NCI-H774 (cell line): ENCODE measurements at places on chromosomes 13 and 19.
A peak's percentile ranks its signal among the peaks of the same experiment; 100 is the strongest.

GRCh38 chr19:3606690-3607289, at the start of gene TBXA2R:
TSS of gene TBXA2R (minus strand) at chr19:3606875. CDS start at chr19:3600634, 6,241 bp downstream.
- peak; percentile 14 for DNase-seq

GRCh38 chr13:23020246-23020843, 160.4 kb upstream of the SGCG start:
- DNase-seq = peak; percentile 36

- DNase-seq = no peak
Observed at GRCh38 chr19:15468675-15469512, 4.5 kb upstream of the RASAL3 start.

DNA sequence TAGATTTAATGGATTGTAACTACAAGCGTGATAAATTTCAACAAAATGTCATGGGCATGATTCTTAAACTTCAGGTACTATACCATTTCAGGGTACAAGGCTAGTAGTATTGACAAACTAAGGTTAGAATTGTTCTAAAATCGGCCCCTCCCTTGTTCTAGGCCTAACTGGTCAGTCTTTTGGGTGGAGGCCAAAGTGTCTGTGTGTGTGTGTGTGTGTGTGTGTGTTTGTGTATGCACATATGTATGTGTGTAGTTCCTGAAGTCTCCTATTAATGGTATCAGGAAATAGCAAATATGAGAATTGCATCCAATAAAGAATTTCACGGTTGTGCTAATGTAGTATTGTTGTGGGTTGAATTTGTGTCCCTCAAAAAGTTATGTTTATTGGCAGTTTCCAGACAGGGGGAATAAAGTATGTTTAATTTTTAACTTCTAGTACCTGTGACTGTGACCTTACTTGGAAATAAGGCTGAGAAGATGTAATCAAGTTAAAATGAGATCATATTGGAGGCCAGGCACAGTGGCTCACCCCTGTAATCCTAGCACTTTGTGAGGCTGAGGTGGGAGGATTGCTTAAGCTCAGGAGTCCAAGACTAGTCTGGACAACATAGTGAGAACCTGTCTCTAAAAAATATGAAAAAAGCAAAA, 119.2 kb downstream of the KLF5 start:
- DNase-seq = no peak

DNA sequence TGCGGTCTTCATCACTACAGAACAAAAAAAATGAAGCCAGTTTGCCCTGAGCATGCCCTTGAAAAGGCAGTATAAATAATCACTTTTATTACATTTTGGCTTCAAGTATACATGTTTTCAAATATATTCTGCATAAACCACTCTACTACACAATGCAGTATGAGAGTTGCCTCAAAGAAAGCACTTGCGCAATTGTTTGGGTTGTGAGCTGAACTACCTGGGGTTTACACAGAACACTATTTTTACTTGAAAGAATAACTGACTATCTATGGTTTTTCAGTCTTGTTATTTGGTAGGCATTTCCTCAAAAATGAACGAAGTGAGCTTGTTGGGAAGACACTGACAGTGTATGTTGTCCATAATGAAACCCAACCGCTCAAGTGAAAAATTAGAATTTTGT, 264.4 kb upstream of the KLF12 start:
- DNase-seq = no peak

DNA sequence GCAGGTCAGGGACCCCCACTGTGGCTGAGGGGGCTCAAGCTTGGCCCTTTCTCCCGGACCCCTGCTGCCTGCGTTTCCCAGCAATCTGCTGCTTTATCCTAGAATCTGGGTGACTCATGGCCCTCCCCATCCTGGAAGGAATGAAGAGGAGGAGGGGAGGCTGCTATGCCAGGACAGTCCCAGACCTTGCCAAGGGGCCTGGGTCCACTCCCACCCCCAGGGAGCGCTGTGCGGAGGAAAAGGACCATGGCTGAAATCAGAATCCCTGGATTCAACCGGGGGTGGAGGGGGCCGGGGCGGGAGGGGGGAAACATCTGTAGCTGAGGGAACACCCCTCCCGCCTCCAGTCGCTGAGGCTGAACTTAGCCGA, 20.5 kb downstream of the ZNF114 start:
- no peak for DNase-seq

DNA sequence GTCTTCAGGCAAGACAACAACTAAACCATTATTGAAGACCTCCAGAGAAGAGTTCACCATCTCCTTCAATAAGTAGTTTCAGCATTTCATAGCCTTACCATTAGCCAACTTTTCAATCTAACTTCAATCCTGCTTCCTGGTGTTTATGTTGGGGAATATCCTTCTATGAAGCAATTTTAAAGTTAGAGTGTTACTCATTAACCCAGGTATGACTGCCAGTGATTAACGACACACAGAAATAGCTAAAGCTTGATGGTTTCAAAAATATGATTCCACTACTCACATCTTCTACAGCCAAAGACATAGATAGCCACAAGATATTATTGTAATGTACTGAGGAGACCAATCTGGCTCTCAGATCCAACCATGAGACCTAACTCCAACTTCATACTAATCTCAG, 403.2 kb downstream of the EFNB2 start:
- no peak for DNase-seq

DNA sequence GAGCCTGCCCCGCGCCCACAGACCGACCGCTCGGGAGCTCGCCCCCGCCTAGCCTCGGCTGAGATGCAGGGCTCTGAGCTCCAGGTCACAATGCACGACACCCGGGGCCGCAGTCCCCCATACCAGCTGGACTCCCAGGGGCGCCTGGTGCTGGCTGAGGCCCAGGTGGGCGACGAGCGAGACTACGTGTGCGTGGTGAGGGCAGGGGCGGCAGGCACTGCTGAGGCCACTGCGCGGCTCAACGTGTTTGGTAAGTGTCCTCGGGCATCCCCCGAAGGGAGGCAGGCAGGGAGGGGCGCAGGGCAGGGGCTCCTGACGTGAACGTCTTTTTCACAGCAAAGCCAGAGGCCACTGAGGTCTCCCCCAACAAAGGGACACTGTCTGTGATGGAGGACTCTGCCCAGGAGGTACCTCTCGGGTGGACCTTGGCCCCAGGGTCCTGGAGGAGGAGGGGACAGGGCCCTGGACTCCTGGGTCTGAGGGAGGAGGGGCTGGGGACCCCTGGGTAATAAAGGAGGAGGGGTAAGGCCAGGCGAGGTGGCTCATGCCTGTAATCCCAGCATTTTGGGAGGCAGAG, 3.3 kb downstream of the BCAM start:
- no peak for DNase-seq

DNA sequence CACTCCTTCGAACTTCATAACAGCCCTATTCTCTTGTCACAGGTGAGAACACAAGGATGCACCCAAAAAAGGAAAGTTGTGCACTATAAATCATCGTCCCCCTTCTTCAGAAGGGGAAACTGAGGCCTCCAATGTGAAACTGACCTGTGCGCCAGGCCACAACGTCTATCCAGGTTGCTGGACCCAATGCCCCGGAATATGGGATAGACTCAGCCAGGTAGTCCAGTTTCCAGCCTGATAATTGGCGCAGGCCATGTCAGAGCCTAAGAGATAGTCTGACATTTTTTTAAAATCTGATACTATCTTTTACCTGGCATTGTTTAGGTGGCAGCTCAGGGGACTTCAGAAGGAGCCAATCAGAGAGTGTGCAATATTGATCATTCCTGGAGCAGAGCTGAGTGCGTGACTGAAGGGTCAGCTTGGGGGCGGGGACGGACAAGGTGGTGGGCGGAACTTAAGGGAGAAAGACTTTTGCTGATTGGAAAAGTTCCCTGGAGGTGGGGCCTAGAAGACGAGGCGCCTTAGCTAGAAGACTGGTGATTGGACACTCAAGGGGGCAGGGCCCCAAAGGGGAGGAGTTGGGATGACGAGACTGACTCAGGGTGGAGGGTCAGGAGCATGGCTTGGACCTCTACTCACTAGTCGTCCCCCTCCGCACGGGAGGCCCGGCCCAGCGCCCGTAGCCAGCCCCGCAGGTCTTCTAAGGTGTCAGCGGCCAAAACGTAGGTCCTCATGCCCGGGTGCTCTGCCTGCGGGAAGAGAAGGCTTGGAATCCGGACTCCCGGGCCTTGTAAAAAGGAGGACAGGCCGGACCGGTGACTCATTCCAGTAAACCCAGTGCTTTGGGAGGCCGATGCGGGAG, 8.5 kb downstream of the PLEKHA4 start:
- DNase-seq = no peak

DNA sequence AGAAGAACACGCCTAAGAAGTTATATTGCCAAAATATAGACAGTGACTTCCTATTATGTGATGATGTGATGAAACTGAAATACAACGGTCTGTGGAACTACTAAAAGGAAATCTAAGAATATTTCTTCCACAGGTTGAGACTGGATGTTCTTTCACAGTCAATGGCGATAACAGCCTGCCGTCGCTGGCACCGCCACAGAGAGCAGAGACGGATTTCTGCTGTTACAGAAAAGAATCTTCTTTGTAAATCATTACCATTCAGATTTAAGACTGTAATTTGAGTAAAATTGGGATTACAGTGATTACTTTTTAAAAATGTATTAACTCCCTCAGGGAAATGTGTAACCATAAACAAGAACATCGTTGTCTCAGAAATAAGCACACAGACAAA, 100.8 kb downstream of the TUBGCP3 start:
- no peak for DNase-seq

- DNase-seq = no peak
Observed at GRCh38 chr19:30522341-30522740, 150.2 kb downstream of the ZNF536 start.

GRCh38 chr19:2252055-2252796, 3.1 kb downstream of the AMH start:
- no peak for DNase-seq

GRCh38 chr19:35445826-35446593, 2.0 kb upstream of the FFAR2 start:
- no peak for DNase-seq

DNA sequence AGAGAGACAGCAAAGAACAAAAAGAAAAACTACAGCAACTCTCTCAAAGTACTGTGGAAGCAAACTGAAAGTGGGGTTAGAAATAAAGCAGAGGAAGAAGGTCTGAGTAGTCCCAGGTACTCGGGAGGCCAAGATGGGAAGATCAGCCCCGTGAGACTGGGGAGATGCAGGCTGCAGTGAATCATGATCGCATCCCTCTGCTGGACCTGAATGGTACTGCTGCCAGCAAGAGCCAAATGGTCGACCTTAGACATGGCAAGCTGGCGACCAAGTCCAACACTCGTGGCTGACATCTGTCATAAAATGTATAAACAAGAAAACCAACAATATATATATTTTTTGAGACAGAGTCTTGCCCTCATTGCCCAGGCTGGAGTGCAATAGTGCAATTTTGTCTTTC, 33.7 kb upstream of the ZNF724 start:
- no peak for DNase-seq

DNA sequence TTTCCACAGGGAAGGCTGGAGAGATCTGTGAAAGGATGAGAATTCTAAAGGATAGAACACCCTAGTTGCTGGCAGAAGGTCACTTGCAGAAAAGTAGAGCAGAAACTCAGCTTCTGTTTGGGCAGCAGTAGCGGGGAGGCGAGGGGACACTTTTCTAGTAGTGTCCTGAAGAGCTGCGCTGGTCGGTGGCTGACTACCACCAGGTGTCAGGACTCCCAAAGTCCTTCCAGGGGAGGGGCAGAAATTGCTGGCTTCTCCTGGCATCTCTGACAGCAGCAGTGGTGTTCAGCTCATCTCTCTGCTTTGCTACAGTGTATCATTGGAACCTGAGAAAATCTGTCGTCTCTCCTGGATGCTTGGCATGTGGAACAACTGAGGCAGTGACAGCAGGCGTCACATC, 120.9 kb downstream of the ZDHHC20 start:
- DNase-seq = no peak

DNA sequence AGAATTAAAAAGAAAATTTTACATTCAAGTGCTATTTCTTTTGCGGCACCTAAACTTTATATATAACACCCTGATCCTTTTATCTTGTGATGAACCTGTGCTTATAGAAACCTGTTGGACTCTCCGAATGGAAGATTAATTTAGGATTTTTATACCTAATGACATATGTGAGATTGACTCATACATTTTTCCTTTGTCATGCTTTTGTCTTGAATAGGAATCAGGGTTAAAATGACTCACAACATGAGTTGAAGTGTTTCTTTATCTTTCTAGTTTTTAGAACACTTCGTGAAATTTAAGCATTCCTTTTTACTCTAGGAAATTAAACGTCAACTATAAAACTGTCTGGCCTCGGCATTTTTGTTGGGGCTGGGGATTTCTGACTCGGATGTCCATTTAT, 378.9 kb downstream of the PCDH20 start:
- DNase-seq = no peak

DNA sequence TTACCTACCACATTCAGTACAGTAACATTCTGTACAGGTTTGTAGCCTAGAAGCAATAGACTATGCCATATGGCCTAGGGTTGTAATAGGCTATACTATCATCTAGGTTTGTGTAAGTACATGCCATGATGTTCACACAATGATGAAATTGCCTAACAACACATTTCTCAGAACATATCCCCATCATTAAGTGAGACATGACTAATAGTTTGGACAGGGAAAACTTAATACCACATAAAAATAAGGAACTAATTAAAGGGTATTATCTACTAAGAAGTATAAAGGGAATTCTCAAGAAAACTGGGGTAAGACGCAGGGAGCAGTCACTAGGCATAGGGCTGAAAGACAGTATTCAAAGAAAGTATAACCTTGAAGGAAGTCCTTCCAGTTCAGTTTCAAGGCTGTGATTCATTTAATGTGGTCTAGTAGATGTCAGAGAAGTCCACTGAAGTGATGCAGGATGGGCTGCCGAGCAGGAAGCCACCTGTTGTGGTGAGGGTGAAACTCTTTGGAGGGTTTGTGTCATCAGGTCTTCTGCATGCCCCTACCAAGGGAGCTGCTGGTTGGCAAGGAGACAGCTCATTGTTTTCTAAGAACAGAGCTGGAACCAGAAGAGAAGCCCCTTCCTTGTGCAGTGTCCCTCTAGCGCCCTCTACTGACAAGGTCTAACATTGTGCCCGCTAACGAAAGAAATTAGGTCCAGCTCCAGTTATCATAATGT, 122.9 kb downstream of the OLFM4 start:
- DNase-seq = peak; percentile 48

- DNase-seq = no peak
Observed at GRCh38 chr19:43489310-43489709, 15.2 kb downstream of the PHLDB3 start.

DNA sequence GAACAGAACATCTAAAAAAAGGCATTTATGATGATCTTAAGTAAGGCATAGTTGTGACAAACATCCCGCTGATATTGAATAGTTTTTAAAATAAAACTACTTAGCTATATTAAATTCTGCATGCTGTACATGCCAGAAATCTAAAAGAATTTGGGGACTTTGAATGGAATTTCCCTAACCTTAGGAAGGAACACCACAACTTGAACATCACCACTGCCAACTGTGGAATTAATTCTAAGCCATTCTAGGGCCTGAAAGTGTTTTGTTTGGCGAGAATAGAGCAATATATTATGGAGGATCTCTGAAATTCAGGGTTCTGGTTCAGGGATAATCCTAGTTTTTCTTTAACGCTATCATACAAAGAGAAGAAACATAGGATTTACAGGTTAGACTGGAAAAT, 17.8 kb upstream of the LATS2 start:
- DNase-seq = no peak

GRCh38 chr19:46772170-46773017, 16.0 kb downstream of the SLC1A5 start:
- no peak for DNase-seq

GRCh38 chr13:79516595-79516994, 35.6 kb downstream of the NDFIP2 start:
- DNase-seq = no peak

GRCh38 chr19:54462655-54463530, 685 bp downstream of the LENG9 start:
- peak; percentile 42 for DNase-seq
